8988T (cell line): ENCODE measurements at places on chromosomes 16 and 17.

GRCh38 chr16:7101054-7101453 is 231.6 kb upstream of the RBFOX1 start:
- no peak for DNase-seq

DNA sequence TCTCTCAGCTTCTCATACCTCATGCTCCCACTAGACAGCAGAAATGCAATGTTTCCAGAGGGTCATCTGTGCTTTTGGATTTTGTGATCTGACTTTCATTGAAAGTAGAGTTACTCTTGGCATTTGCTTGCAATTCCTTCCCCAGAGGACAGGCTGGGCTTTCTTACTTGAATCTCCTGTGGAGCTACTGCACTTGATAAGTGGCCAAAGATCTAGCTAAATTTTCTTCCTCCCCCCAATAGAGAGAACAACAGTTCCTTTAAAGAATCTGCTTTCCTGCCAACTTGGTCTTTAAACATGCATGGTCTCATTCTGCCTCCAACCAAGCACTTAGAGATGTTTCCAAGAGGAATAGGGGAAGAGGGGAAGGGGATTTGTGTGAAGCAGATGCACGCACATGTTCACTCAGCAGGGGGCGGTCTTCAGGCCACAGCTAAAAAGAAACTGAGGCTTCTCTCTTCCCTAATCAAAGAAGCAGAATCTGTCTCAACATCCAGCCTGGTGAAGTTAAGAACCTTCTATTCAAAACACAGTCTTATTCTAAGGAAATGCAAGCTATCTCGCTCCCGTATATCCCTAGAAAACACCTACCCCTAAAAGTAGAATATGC is 229.6 kb downstream of the ZFHX3 start:
- DNase-seq, result no peak

DNA sequence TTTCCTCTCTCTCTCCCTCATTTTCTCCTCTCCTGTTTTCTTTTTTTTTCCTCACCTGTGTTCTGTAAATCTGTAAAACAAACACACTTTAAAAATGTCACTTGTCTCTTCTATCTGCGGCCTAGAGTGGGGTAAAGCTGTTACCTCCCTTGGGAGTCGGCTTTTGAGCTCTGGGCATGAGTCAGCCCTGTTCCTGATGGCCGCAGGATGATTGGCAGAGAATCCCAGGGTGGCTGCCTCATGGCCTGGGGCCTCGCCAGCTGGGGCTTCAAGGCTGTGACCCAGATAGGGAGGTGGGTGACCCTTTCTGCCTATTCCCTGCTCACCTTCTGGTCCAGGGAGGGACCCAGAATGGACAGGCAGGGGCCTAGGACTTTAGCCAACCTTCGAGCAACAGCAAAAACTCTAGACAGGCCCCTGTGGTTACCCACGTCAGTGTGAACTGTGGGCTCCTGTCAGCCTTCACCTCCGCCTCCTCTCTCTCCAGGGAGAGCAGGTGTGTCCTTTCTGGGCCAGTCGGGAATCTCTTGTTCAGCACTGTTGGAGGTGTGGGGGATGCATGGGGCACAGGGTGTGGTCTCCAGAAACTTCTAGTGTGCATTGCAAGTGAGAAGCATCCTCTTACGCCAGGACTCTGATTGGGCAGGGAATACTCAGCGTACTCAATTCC is 87.4 kb downstream of the RAP1GAP2 start:
- DNase-seq, result no peak

DNA sequence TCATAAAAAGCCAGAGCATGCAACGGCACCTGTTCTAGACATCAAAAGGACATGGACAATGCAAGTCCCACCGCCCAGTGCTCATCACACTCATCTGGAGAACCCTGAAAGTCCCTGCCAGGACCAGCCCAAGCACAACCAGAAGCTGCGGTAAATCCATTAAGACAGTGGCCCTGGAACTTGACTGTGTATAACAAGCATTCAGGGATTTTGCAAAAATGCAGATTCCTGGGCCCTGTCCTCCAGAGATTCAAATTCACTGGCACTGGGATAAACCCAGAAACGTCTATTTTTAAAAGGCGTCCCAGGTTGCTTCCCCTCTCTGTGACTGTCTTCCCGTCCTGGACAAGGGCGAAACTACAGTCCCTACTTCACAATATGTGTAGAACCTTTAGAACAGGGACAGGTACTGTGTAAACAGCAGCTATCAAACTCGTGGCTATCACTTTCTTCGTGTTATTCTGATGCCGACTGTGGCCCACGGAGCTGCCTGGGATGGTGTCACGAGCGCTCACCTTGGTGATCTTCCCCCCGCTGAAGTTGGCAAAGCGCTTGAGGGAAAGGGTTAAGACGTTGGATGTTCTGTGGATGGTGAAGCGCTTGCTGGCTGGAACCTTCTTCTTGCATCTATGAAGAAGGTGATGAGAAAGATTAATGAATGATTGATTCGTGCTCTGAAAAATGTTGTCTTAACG is 22.3 kb downstream of the USP36 start:
- no peak for DNase-seq

DNA sequence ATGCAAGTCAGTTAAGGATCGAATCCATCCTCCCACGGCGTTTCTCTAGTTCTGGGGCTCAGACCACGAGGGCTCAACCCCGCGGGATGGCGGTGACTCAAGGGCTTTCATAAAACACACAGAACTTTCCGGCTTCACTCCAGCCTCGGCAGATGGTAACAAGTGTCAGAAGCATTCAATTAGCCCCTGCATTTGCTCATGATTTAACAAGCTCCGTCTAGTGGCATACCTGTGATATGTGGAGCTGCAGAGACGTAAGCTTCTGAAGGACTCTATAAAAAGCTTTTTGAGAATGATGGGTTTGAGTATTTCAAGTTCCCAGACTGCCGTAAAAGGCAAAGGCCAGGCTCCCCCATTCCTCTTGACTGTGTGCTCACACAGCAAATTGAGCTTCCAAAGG is 91.3 kb upstream of the SEC14L1 start:
- DNase-seq, result no peak

DNA sequence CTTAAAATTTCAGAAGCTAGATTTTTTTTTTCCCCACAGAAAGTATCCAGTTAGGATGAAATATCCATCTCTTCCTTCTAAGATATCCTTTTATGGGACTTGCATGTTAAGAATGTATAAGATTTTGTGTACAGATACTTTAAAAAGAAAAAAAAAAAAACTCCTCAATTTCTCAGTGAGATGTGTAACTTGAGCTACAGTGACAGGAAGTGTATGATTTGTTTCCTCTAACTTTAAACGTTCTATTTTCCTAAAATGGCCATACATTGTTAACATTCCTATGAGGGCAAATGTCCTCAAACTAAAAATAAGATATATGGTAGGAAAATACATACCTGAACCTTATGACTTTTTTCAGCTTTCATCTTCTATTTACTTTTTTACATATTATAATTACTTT is 8.9 kb downstream of the FBXO47 start:
- DNase-seq, result no peak

DNA sequence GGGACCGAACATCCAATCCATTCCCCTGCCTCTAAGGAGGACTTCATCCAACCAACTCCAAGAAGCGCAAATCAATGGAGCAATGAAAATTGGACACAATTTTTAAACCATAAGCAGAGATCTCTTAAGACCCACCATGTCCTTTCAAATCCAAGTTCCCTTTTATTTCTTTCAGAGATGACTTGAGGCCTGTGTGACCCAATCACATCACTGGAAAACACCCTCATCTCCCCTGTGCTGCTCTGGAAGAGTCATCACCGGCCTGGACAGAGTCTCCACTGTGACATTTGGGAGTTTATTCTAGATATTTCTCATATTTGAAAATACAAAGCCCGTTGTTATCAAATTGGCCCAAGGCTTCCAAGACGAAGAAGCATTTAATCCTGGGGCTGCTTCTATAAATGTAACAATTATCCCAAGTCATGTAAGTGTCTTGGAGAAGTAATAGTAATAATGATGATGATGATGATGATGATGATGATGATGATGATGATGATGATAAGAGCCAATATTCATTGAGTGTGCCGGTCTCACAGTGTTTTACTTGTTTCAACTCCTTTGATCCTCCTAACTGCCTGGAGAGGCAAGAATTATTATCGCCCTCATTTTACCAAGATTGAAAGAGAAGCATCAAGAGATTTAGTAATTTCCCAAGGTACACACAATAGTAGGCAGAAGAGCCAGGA is 72.1 kb downstream of the COPRS start:
- no peak for DNase-seq

GRCh38 chr17:66990047-66990446 is 25.5 kb downstream of the CACNG4 start:
- no peak for DNase-seq

- DNase-seq, result no peak
Observed at GRCh38 chr17:36461330-36462110, 25.0 kb upstream of the ZNHIT3 start.

DNA sequence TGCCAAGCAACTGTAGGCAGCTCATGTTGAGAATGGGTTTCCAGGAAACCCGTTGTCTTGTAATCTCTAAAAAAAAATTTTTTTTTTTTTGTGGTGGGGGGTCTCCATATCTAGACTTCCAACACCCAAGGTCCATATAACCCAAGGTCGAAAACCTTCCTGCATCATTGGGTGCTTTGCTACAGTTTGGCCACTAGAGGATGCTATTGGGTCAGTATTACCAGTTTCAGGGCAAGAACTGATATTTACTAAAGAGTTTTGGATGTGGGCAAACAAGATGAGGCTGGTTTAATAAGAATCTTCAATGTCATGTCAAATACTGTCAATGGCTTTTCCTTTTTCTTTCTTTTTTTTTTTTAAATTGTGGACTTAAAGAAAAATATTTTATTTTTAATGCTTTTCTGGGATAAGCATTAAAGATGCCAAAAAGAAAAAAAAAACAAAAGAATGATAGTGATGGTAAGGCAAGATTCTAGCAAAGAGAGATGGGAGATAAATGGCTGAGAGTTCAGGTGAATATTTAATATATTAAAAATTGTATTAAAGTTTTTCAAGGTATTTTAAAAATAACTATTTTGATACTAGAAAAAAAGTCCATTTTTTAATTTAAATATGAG is 62.2 kb downstream of the DHRS7C start:
- DNase-seq, result no peak

DNA sequence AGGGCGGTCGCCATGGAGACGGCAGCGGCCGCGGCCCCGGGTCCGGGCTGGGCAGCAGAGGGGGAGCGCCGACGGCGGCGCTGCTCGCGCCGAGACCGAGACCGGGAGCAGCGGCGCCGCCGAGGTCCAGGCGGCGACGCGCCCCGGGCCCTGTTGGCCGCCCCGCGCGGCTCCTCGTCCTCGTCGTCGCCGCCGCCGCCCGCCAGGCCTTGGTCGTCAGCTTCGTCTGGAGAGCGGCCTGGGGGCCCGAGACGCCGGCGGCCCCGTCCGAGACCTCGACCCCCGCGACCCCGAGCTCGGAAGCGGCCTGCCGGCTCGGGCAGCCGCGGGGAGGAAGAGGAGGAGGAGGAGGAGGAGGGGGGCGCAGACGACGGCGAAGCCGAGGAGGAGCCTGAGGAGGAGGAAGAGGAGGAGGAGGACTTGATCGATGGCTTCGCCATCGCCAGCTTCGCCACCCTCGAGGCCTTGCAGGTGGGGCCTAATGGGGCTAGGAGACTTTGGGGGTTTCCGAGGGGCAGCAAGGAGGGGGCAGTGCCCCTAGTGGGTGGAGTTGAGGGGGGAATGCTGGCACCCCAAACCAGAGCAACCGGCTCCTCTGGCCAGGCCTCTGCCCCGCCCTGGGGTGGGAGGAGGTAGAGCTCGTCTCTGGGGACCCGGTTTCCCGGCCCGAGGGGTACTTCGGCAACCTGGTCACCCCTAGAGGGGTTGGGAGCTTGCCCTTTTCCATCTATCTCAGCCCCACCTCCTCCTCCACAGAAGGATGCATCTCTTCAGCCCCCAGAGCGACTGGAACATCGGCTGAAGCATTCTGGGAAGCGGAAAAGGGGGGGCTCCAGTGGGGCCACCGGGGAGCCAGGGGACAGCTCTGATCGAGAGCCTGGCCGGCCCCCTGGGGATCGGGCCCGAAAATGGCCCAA is 1.5 kb downstream of the FBRS start:
- DNase-seq, result no peak

DNA sequence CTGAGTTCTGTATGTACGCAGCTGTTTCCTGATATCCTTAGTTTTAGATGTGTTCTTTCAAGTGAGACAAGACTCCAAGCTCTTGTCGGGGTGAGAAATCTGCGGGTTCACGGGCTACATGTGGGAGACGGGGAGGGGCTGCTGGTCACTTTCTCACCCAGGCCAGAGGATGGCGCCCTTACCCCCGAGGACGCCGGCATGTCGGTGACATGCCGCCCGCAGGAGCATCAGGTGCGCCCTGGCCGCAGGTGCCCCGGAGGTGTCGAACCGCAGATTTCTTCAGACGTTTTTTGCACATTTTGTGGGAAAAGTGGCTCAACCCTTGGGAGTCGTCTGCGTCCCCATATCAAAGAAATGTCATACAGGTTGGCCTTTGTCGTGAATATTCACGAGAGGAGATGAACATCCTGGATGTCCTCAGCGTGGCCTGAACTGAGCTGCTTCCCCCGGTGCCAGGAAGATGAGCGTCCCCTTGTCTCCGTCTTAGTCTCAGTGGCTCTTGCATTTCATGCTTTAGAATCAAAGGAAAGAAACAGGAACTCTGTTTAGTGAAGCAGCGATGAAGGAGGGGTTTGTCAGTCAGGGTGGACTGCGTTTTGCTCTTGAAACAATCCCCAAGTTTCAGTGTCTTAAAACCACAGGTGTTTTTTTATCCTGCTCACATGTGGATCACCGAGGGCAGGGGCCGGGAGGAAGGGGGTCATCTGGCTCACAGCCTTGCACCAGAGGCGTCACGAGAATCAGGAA is 75.4 kb upstream of the ZNF750 start:
- no peak for DNase-seq

DNA sequence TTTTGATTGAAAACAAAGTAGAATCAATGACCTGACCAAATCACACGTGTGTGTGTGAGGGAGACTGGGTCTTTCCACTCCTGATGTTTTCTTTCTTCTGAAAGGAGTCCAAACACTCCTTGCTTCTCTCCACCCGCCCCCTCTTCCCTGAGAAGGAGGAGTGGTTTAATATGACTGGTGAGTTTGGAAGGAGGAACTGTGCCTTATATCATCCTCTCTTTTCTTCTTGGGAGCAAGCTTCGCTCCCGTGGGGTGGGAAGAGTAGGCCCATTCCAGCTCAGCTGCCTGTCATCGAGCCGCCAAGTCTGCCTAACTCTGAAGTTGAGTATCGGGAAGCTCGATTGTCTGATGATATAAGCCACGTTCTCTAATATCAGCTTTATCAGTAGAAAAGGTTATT is 96.5 kb downstream of the YPEL2 start:
- DNase-seq, result no peak

- DNase-seq, result no peak
Observed at GRCh38 chr16:79283578-79283977, 317.0 kb downstream of the MAF start.

- no peak for DNase-seq
Observed at GRCh38 chr17:31313982-31314781, at the start of gene EVI2B. Gene EVI2B (minus strand): TSS chr17:31314054. CDS start chr17:31305609, 8,445 bp downstream.
